ENCODE measurements at places on chromosomes 6 and 20.

- no peak for DNase-seq
These were observed 278.7 kb upstream of the PRND start for GRCh38 chr20:4443016-4443415.

DNA sequence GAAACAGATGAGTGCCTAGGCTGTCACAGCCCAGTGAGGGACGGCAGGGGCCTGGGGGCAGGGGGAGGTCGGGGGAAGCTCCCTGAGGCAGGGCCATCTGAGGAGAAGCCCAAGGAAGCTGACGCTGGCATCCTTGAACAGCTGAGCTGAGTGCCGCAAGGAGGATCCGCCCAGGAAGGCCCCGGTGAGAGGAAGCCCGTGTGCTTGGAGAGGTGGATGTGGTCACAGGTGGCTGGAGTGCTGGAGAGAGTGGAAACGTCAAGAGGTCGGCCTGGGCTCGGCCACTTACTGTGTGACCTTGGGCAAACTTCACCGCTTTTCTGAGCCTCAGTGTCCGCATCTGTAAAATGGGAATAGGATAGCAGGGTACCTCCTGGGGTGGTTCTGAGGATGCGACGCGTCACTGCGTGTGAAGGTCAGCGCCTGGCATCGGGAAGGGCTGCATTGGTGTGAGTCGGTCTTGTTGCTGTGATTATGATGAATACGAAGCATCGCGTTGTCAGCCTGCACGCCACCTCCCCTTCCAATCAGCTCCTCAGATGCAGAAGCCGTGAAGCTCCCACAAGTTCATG is 116.1 kb upstream of the PTPN1 start:
- no peak for DNase-seq

DNA sequence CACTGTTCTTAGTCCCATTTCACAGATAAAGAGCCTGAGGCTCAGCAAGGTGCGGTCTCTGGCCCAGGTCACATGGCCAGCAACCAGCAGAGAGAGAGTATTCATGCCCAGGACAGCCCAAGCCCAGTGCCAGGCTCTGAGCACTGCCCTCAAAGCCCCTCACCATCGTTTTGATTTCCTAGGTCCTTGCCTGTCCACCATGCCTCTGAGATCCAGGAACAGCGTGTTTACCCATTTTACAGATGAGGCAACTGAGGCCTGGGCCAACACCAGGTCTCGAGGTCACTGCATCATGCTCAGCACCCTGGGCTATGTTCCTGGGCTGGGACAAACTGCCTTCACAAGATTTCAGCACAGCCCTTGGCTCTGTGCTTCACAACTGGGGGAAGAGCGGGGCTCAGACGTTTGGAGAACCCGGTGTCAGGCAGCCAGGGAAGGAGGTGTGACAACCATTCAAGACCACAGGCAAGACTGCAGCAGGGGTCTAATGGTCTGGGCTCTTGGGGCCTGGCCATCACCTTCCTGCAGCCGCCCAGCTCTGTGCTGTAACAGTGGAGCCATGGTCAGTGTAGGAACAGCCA is 1.3 kb upstream of the BPIFA2 start:
- no peak for DNase-seq

DNA sequence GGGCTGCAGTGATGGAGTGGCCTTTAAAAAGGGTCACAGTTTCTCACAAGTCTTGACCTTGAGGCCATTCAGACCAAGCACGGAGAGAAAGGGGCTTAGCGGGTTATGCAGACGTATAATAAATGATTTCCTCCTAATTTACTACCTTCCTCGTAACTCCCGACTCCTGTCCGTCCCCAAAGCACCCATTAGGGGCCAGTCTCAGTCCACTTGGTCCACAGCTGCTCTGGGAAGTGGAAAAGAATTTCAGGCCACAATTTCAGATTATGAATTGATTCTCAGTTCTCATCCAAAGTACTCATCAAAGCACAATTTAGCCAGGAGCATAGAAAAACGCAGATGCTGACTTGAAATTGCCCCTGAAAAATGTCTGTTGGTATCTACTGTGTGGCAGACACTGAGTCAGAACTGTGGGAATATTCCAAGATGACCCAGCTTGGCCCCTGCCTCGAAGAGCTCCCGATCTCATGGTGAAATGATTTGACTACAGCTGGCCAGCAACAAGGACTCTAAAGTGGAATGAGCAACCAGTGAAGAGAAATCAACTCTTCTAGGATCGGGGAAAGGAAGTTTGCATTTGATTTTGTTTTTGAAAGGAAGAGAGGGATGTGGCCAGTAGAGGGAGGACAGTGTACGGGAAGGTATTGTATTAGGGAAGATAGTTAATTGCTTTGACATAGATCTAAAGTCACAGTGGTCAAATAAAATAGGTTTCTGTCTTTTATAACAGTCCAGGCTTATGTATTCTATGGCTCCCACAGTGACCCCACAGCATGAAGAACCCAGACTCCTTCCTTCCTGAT is 15.2 kb upstream of the STK35 start:
- no peak for DNase-seq
